ENCODE measurements at places on chromosomes 11 and 22.

DNA sequence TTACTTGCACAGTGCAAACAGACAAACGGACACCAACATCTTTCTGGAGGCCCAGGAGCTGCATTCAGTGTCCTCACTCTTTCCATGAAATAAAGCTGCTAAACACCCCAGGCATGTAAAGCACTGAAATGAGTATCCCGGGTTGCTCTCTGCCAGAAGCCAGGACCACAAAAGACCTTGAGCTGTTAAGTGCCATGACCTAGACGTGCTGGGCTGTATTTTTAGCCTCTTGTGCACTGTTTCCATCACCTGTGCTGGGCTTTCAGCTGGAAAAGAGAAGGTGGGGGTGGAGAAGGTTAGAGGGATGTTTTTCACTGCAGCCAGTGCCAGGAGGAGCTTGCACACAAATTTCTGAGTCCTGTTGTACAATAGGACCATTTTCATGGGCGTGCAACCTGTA lies 3.4 kb upstream of the KREMEN1 start:
- no peak for DNase-seq

DNA sequence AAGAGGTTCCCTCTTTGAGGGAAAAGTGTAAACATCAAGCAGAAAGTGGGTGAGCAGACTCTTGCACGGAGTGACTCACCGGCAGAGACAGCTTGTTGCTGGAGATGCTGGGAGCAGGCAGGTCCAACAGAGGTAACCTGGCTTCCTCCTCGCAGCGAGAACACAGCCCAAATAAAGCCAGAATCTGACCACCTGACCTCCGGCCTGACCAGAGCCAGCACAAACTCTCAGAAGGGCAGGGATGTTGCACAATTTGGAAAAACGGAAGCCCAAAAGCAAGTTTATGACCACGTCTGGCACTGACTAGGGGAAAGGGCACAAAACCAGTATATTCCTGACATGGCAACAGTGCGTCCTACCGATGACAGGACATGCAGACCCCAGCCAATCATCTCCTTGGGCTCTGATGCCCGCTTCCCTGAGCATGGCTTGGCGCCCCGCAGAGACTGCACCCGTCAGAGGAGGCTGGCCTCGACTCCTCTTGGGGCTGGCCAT lies 5.4 kb downstream of the SMCO4 start:
- DNase-seq = no peak

DNA sequence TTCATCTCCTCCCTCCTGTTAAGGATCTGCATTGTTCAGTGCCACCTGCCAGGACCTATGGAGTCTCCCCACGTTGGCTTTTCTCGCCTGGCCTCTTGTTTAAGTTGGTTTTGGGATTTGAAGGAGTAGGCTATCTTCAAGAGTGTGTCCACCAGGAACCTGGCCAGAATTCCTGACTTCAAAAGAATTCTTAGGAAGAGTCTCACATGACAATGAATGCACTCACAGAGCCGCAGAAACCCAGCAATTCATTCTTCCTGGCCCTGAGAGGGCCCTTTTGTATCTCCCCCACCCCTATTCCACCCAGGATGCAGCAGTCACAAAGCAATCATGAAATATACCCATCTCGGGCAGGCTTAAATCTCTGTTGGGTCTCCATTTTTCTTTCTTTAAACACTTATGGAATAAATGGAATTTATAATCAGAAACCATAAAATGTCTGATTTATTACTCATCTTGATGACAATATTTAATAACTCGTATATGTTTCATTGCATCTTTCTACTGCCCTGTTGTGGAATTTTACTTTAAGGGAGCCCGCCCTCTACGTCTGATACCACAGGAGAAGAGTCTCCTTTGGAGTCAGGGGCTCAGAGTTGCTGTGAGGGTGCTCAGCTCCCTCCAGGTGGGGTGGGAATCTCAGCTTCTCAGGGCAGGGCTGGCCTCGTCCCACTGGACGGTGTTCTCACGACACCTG lies 507.0 kb downstream of the NTM start:
- no peak for DNase-seq

GRCh38 chr11:73760135-73760678 lies 667 bp downstream of the RAB6A start:
- no peak for DNase-seq

DNA sequence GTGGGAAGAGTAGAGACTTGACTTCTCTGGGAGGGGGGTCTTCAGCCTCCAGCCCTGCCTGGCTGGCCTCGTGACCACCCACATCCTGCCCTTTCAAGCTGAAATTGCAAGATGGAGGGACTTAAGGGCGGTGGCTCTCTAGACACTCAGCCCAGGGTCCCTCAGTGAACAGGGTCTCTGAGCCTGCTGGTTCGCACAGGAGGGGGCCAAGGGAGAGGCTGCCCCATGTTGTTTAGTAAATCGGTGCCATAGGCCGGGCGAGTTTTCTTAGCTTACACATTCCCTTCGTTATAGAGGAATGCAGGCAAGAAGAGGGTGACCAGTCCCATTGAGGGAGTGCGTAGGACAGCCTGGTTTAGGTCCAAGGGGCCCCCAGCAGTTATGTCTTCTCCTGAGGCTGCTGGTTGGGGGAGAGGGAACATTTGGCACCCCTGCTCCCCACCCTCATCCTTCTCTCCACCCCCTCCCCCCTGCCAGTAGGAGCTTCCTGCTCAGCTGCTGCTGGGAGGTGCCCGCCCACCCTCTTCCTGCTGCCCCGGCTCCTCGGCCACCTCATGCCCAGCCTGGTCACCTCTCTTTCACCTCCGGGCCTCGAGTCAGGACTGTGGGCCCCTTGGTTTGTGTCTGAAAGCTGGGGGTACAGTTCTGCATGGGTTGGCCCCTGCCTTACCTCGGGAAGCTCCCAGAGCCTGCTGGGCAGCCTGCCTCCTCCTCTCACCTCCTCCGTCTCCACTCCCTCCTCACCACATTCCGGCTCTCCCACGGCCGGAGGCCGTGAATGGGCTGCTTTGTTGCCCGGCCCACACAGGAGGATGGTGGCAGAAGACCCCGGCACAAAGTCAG lies 3.9 kb downstream of the FRMD8 start:
- DNase-seq = no peak

DNA sequence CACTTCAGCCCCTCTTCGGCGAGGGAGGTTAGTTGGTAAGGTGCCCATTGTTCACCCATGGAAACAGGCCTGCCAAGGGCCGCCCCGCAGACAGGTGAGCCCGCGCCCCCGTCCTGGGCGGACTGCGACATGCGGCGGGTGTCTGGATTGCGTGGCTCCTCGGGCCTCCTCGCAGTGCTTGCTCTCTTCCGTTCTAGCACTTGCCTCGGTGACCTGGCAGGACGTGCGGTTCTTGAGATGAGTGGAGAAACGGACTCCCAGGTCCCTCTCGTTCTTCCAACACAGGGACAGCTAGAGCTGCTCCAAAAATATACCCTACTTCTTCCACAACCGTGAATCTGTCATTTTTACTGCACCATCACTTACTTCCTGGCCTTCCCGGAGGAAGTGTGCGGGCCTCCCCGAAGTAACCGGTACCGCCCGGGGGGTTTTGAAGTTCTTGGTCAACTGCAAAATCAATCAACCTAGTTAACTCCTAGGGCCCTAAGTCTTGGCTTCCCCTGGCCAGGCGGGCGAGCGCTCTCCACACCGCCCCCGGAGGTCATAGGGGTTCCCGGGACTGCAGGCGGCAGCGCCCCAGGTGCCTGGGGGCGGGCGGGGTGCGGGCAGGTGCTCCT lies 745 bp upstream of the ZBTB44 start:
- DNase-seq = peak; percentile 47

GRCh38 chr11:73597956-73598718 lies at the start of gene FAM168A:
Gene FAM168A, minus strand, starts transcription at chr11:73598112. Its CDS starts 129,638 bp downstream, at chr11:73468474.
- DNase-seq = peak; percentile 95

DNA sequence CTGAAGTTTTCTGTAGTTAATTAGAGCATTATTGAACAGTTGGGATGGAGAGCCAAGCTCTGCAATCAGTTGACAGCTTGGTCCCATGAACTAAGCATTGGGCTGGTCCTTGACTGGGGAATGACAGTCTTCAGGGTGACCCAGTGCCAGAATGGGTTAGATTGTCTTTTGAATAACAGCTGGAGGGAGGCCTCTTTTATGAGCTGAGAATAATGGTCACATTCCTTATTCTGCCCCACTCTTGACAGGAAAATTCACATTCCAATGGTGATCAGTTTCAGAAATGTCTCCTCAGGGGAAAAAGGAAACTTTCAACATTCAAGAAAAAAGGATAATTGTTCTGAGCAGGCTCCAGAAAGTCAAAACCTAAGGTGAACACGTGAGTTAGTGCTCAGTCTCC lies 113.9 kb downstream of the KIRREL3 start:
- no peak for DNase-seq

DNA sequence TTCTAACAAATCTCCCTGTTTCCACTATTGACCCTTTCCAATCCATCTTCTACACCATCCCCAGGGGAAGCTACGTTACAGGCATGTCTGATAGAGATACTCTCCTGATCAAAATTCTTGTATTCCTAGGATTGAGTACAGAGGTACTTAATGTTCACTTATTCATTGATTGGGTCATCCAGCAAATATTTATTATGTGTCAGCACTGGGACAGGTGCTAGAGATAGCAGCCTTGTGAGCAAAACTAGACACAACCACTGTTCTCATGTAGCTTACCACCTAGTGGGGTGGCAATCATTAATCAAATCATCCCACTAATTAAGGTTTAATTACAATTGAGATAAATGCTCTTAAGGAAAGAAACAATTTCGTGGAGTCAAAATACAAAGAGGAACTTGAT lies 9.4 kb upstream of the RTCB start:
- DNase-seq = no peak

DNA sequence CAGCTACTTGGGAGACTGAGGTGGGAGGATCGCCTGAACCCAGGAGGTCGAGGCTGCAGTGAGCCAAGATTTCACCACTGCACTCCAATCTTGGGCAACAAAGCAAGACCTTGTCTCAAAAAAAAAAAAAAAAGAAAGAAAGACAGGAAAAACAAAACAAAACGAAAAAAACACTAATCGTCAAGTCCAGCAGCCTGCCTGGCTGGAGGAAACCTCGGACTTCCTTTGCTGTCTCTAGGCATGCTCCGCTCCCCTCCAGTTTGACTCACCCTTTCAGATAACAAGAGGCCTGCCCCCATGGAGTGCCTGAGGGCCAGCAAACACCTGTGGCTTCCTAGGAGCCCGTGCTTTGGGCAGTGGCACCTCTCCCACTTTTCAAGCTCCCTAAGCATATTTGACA lies 28.8 kb upstream of the CHKA start:
- no peak for DNase-seq

DNA sequence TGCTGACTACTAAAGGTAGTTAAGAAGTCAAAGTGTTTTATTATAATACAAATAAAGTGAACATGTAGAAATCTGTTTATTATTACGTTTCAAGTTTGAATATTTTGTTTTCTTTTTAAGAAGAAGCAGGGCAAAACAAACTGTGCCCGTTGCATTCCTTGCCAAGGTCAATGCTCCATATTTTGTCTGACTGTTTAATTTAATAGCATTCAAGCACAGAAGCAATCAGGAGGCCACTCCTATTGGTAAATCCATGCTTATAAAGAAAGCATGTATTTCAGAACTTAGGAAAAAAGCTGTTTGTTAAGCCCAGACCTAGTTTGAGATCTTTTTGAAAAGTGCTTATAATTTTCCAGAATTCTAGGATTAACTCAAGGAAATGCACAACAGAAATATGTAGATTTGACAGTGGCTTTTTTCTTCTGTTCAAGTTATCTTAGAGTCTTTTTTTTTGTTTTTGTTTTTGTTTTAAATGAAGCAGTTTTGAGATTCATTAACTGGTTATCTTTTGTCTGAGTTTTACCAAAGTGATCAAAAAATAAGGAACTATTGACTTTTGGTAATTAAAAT lies 51.7 kb downstream of the ARHGAP42 start:
- no peak for DNase-seq

DNA sequence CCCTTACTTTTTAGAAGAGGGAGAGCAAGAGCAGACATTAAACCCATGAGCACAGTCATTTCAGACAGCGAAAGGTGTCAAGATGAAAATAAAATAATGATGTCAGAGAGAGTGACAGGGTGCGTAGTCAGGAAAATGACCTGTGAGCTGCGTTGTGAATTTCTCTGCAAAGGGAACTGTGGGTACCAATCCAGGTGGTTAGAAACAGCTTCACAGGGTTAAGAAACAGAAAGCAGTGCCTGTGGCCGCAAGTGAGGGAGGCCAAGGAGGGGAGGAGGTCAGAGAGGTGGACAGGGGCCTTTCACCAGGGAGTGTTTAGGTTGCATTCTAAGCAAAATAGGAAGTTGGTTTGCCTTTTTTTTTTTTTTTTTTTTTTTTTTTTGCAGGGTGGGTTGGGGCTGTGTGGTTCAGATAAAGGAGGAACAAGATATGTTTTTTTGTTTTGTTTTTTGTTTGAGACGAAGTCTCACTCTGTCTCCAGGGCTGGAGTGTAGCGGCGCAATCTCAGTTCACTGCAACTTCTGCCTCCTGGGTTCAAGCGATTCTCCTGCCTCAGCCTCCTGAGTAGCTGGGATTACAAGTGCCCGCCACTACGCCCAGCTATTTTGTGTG lies 7.9 kb downstream of the TIGD3 start:
- no peak for DNase-seq

- DNase-seq = no peak
Measured at GRCh38 chr22:39710380-39711150, 140.0 kb downstream of the CACNA1I start.

GRCh38 chr11:127199306-127199801 lies 198.8 kb upstream of the KIRREL3 start:
- DNase-seq = no peak

DNA sequence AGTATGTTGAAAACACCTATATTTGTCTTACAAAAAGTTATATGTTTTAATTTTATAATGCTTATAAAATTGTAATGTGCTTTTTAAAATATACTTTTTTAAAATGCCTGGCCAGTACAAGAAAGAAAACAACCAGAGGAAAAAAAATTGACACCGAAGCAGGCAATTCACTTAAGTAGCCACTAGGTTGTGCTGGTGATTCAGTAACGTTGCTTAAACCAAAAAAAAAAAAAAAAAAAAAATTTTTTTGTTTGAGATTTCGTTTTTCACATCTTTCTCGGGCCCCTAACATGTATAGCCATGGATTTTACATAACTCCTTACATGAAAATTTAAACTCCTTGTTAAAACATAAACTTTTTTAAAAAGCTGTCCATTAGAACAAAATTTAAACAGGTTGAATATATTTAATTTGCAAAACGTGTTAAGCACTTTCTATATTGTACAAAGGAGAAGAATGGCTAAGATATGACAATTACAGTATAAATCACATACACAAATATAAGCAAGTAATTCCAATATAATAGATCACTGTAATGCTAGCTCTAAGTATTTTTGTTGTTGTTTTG lies 9.2 kb downstream of the OR8B4 start:
- DNase-seq = peak; percentile 34

- no peak for DNase-seq
Measured at GRCh38 chr11:55106391-55106790, 155.6 kb upstream of the TRIM48 start.

GRCh38 chr11:92960886-92961285 lies 8.6 kb upstream of the MTNR1B start:
- no peak for DNase-seq

DNA sequence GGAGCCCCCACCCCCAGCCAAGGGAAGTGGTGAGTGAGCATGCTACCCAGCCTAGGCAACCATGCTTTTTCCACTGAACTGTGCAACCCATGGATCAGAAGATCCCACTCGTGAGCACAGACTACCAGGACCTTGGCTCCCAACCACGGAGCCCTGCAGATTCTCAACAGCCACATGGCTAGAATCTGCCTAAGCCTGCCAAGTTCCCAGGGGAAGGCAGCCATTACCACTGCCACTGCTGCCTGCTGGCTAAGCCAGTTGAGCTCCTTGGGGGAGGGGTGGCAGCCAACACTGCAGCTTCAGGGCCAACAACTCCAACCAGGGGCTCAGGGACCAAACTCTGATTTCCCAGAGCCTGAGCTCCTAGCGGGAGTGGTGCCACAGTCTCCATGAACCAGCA lies 195.8 kb downstream of the DLG2 start:
- no peak for DNase-seq
